Esophagus mucosa (tissue), 1 donor: ENCODE measurements at places on chromosomes 7 and 10. TPM values are rescaled to one million over a fixed set of nuclear protein-coding genes. Genes with fewer than 3 reads are reported as not detected.

DNA sequence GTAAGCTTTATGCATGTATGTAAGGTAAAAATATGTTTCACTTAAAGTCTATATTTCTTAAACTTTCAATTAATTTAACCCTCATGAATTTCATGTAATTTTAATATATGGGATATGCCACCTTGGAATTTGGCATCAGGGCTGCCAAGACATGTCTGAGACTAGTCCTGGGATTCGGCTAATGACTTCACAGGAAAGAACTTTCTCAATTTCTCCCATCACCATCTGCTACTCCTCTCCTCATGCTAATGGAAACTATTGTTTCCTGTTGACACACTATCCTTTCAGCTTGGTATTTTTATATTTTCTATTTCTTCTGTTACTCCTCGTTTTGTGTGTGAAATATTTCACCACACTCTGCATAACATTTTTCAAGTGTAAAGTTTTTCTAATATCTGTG, 205.9 kb downstream of the ARL4A start:
- ATAC-seq, result no peak

GRCh38 chr7:157407512-157408257, 70.9 kb downstream of the DNAJB6 start:
- no peak for ATAC-seq

DNA sequence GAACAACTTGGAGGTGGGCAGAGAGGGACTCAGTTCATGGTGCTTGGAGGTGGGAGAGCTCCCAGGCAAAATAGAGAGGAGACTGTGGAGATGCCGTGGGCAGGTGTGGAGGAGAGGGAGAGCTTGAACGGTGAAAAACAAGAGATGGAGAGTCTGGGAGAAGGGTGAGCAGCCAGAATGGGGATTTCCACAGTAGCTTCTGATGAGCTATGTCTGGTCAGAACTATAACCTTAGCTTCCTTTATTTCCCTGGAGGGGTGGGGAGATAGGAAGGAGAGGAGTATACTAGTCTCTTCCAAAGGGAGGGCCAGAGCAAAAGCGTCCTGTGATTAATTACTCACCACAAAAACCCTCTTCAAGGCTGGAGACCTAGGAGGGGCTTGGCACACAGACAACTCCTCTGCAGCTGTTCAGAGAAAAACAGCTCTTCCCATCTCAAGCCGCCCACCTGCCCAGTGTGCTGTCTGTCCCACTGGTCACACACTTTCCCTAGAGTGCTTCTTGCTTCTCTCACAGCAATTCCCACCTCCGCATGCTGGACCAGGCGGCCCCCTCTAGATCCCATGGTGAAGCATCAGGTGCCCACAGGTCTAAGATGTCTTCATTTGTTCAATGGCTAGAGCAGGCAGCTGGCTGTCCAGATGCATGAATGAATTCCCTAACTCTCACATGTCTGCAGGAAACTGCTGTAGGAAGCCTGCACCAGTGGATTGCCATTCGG, 41.9 kb downstream of the TAS2R41 start:
- no peak for ATAC-seq

DNA sequence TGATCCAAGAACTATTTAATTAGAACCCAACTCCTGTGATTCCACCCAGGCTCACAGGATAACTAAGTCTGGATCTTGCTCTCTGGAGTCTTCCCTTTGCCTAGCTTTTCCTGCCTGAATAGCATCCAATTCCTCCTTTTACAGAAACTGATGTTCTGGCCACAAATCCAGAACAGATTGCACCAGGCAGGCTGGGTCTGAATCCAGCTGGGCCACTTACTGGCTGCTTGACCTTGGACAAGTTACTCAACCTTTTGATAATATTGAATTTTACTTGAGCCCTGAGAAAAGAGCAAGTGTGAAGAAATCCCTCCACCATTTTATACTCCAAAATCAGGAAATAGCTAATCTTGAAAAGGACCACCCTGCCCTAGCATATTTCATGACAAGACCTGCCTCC, 55.5 kb upstream of the SLC35G1 start:
- no peak for ATAC-seq

DNA sequence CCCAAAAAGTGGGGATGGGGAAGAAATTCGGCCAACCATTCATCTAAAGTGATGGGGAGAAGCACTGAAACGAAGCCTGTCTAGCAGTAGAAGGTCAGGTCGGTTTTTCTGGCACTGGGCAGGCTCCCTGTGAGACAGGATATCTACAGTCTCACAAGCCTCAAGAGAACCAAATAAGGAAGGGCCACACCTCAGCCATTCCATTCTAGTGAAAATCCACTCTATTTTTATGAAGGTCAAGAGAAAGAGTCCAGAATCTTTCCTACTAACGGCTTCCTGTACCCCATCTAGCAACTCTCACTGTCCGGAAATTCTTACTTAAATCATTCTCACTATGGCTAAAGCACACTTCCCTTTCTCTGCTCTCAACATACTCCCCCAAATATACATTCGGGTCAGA, 267.1 kb downstream of the PRPF18 start:
- ATAC-seq, result no peak

- no peak for ATAC-seq
These were observed 54.8 kb upstream of the CACUL1 start for GRCh38 chr10:118809357-118810220.

Gene GPR146
- 2.3 TPM for total RNA-seq
